ENCODE measurements at places on chromosomes 16 and 17. TPM values are rescaled to one million over a fixed set of nuclear protein-coding genes. Genes with fewer than 3 reads are reported as not detected.

GRCh38 chr16:5758281-5758680 lies 660.7 kb upstream of the EEF2KMT start:
- DNase-seq, result no peak

DNA sequence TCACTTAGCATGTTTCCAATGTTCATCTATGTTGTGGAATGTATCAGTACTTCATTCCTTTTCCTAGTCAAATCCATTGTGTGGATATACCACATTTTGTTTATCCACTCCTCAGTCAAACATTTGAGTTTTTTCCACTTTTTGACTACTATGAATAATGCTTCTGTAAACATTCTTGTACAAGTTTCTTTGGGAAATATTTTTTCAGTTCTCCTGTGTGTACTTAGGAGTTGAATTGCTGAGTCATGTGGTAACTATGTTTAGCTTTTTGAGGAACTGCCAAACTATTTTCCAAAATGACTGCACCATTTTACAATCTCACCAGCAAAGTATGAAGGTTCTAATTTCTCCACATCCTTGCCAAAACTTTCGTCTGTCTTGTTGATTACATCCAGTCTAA lies 223.7 kb upstream of the AXIN2 start:
- no peak for DNase-seq

GRCh38 chr17:28747801-28748750 lies 4.3 kb downstream of the TRAF4 start:
- no peak for DNase-seq

- DNase-seq, result no peak
Measured at GRCh38 chr16:17977260-17977659, 359.3 kb downstream of the NPIPA8 start.

KPNA2 gene
- 9.6 TPM for total RNA-seq

- no peak for DNase-seq
Measured at GRCh38 chr16:70695331-70696070, 9.6 kb upstream of the MTSS2 start.

IGSF6 gene
- 2.8 TPM for total RNA-seq

Measured in left lobe of liver (tissue), 2 donors.